ENCODE measurements at places on chromosomes 5 and 9.
A peak's percentile ranks its signal among the peaks of the same experiment; 100 is the strongest.

GRCh38 chr5:3226196-3226920, 369.3 kb upstream of the IRX1 start:
- no peak for DNase-seq

DNA sequence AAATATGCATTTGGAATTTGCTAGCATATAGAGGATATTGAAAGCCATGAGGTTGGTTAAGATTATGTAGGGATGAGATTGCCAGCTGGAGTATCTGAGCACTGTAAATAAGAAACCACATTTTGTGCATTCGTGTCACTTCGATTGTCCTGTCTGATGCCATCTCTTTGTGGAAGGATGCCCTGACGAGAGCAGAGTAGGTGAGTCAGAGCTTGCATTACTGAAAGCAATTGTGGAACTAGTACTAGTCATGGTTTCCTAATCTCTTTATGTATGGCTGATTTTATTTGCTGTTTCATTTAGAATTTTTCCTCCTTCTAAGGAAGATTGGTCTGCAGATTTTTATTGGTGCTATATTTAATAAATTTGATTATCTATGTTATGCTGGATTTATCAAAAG, 14.5 kb upstream of the TAS2R1 start:
- DNase-seq, result no peak

DNA sequence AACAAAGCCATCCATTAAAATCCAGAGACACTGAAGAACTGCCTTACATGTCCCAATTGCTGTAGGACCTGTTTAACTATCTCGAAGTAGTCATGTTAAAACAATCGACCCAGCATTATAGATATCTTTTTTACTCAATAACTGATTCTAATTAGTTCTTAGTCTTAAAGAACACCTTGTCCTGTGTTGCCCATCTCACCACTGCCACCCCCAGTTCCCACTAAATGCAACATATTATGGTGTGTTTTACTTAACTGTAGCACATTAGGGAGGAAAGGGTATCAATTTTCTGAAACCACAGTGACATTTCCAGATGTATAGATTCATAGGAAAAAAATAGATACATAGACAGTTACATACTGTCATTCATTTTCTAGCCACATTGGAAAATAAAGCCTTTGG, 221.2 kb downstream of the MEF2C start:
- DNase-seq, result no peak

DNA sequence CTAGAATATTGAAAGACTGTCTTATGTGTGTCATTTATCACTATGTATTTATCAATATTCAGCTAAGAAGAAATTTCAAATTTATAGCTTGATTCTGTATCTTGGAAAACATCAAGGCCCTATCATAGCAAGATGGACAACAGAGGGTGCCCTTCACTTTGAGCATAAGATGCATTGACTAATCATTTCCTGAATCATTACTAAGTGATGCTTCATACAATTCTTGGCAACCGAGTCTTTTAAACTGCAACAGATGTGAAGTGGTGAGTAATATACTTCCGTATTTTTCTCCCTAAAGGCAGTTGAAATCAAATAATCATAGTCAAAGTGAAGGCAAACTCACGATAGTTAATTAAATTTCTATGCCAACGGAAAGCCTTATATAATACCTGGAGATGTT, 318.6 kb upstream of the RGMB start:
- DNase-seq, result no peak

GRCh38 chr5:17794815-17795214, 160.6 kb downstream of the TAF11L14 start:
- DNase-seq, result no peak

DNA sequence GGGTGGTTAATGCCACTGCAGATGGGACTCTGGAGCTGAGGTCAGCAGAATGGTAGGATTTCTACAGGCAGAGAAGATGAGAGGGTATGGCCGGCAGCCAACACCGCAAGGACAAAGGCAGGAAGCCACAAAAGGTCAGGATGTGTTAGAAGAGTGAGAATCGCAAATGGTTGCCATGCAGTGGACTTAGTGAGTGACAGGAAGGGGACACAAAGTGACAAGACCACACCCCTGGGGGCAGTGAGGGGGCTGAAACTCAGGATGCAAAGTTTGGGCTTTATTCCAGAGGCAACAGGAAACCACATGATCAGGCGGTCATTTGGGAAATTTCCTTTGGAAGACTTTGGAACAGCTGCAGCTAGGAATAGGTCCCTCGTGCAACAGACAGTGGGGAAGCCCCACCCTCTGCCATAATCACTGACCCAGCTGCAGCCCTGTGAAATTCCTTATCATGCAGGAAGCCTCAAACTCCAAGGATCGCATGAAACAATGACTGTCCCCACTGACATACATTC, 14.2 kb upstream of the CCDC180 start:
- DNase-seq, result no peak

DNA sequence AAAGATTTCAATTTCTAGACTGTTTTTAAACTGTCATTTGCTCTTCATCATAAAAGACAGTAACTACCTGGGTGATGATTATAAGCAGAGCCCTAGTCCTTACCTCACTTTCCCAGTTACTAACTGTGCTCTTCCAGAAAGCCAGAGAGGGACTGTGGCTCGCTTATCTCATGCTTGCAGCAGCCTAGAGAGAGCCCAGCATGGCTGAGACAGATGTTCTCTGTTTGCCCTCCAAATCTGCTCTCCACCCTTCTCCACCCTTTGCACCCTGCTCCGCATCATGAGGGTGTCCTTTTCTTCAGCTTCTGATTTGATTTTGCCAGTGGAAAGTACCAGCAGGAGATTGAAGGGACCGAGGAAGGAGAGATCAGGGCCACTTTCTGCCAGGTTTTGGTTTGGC, 61.2 kb upstream of the SELENOP start:
- DNase-seq, result no peak

- DNase-seq, result no peak
These were observed 7.7 kb downstream of the FBP1 start for GRCh38 chr9:94631599-94631998.

DNA sequence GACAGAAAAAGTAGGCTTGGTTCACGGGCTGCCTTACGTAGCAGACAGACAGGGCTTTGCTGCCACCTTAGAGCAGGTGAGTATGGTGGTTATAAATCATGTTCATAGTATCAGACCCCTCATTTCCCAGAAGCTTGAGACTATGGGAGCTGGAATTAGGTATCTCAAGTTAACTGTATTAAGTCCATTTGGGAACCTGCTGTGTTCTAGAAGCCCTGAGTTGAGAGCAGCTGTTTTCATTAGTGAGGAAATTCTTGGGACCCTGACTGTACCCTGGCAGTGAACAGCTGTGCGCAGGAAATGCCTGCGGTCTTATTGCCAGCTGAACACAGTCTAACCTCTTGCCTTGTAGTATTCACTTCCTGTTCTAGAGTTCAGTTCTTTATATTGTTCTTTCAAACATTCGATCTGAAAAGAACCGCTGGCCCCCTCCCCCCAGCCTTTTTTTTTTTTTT, 29.8 kb downstream of the UGCG start:
- peak; percentile 41 for DNase-seq

- no peak for DNase-seq
These were observed 164.7 kb downstream of the CHSY3 start for GRCh38 chr5:130068988-130069387.

- DNase-seq, result no peak
These were observed 3.2 kb downstream of the ADAMTS12 start for GRCh38 chr5:33888587-33888986.

DNA sequence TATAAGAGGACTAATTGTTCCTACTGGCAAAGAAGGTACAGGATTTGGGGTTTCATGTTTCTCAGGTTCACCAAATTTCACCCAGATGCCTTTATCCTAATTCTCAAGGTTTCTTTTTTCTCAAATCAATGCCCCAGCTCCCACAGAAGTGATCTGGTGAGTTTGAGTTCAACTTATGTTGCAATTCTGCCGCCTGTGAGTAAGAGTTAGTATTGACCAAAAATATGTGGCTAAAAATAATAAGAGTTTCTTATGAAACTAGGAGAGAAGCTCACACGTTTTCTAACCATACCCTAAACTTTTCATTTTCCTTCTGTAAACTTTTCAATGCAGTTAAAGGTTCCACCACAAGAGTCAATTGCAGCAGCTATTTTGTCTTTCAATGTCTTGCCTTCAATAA, 15.1 kb downstream of the SLCO6A1 start:
- DNase-seq, result no peak

DNA sequence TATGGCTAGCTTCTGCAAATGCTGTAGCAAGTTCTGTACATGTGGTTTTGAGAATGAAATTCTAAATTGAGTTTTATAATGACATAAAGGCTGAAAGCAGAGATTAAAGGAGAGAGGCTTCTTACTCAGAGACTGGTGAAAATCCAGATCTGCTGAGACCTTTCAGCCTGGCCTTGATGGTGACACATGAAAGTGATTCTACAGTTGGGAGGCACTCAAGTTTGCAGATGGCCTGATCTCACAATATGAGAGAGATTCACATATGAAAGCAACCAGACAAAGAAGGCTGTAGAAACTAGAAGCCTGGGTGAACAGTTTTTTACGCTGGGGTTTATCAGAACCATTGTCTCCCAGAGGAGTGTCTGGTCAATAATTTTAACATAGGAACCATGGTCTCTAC, 49.0 kb downstream of the RAB3C start:
- DNase-seq, result no peak

DNA sequence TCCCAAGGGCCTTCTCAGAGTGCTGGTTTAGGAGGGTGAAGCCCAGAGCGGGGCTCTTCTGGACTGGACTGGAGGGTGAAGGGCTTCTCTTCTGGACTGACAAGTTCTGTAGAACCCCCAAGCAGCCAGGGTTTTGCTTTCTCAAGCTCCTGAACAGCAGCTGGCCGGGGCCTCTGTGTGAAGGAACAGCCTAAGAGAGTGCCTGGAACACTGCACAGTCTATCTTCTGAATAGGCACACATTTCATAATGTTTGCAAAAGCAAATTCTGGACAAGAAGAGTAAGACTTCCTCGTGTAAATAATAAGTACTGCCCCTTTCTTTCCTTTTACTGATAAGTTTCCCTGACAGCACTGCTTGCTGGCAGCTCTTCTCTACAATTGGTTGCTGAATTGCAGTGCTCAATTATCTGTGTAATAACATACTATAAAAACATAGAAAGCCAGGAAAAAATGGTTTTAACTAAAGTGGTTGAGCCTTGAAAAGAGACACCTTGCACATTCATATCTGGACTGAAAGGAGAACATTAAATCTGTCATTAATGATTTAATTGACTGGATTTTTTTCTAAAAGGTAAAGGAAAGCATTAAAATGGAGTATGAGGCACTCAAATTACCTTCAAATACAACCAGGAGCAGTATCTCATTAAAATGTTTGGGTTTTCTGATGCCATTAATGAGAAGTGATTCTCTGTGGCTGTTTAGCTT, 20.5 kb downstream of the MAST4 start:
- no peak for DNase-seq

- no peak for DNase-seq
These were observed 423.3 kb downstream of the TLE1 start for GRCh38 chr9:81266086-81266485.

DNA sequence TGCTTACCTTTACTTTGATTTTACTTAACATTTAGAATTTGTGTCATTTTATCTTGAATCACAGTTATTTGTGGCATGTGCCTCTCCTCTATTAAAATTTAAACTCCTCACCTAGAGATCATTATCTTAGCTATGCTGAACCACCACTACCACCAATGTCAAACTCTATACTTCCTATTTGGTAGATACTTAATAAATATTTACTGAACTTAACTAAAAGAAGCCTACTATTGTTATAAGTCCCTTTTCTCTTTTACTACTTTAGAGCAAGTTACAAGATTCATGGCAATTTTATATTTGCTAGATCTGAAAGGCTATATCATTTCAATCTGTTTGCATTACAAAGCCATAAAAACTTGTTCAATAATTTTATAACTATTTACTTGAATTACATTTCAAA, 273.3 kb upstream of the CCNH start:
- DNase-seq, result no peak

DNA sequence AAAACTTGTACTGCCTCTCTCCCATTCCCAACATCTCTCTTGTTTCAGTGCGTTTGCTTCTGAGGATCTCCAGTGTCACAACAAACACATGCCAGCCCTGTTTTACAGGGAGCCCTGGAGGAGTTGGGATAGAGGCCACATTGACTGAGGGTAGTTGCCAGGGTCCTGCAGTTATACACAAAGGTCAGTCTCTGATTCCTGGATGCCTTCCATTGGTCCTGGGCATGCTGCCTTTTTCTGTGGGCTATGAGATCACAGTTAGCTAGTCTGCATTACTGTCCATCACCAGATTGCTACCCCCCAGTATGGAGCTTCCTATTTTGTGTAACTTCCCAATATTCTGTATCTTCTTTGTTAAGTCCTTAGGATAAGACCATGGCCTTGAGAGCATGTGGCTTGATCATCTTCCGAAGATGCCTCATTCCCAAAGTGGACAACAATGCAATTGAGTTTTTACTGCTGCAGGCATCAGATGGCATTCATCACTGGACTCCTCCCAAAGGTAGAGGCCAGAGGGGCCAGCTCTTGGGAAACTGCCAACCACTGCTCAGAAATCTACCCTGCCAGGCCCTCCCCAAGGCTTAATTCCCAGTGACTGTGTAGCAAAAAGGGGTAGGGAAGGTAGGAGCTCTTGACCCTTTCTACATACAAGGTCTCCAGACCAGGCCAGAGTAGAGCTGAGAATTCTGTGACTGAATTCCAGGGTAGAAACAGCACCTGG, 9.5 kb downstream of the NUDT2 start:
- no peak for DNase-seq

- no peak for DNase-seq
These were observed 112.2 kb downstream of the PLPPR1 start for GRCh38 chr9:101140764-101141163.

DNA sequence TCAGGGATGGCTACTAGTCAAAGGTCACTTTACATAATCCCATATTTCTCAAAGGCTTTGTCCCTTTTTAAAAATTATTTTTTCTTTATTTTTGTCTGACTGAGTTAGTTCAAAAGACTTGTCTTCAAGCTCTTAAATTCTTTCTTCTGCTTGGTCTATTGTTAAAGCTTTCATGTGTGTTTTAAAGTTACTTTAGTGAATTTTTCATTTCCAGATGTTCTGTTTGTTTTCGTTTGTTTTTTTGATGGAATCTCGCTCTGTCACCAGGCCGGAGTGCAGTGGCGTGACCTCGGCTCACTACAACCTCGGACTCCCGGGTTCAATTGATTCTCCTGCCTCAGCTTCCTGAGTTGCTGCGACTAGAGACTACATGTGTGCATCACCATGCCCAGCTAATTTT, 55.0 kb upstream of the SNCAIP start:
- DNase-seq, result no peak

- no peak for DNase-seq
These were observed 67.5 kb downstream of the FANCC start for GRCh38 chr9:95249986-95250385.

DNA sequence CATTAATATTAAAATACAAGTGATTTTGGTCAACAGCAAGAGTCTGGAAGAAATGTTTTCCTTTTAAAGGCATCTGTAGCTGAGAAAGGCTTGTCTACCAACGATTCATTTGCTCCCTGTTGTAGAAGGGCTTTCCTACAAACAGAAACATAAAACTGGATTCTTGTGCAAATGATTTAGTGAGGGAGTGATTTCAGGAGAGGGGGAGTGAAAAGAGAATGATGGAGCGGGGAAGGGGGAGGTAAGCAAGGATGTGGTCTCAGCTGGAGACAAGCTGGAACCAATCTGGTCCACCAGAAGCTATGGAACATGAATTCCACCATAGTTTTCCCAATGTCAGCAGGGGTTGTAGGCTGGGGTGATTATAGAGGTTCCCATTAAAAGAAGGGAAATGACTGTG, 196.3 kb downstream of the FBXO4 start:
- DNase-seq, result no peak
